ENCODE measurements at places on chromosomes 7 and 10. TPM values are rescaled to one million over a fixed set of nuclear protein-coding genes. Genes with fewer than 3 reads are reported as not detected.

DNA sequence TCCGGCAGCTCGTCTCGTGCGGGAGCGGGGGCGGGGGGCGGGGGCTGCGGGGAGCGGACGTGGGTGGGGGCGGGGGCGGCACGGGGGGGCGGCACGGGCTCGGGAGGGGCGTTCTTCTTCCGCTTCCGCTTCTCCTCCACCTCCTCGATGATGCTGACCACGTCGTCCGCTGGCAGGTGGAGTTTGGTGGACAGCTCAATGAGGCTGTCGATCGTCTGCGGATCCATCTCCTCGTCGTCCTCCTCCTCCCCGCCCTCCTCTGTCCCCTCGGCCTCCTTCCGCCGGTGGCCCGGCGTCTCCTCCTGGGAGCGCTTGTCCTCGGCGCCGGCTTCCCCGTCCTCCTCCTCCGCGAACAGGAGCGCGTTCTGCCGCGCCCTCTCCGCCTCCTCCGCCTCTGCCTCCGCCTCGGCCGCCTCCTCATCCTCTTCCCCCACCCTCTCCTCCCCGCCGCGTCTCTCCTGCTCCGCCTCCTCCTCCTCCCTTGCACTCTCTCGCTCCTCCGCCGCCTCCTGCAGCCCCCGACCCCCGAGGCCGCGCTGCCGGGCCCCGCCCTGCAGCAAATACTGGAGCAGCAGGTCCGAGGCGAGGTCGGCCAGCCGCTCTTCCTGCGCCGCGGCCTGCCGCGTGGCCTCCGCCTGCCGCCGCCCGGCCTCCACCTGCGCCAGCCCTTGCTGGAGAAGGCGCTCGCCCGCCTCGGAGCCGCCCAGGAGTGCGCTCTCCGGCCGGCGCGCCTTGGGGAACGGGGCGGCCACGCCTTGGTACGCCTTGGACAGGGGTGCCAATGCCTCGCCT lies 1.9 kb downstream of the VGF start:
- DNase-seq = no peak

The CPVL gene
- 67.9 TPM for polyA plus RNA-seq

DNA sequence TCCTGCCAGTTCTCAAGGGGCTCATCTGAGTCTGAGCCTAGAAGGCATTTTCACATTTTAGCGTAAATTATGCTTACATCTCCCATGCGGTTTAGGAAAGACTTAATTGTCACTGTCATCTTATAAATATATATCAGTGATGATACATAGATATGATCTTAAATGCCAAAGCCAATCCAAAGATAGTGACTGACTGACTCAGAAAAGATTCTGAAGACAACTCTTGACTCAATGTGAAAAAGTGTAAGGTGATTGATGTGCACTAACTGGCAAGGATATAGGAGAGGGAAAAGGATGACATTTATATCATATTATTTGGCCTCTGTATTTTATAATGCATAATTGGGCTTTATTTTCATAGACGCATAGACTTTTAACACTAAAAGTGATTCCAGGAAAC lies 84.9 kb upstream of the LRRN3 start:
- no peak for DNase-seq

- DNase-seq = no peak
These were observed 765.3 kb downstream of the REEP3 start for GRCh38 chr10:64286533-64286932.

The CHPF2 gene
- 21.4 TPM for polyA plus RNA-seq

DNA sequence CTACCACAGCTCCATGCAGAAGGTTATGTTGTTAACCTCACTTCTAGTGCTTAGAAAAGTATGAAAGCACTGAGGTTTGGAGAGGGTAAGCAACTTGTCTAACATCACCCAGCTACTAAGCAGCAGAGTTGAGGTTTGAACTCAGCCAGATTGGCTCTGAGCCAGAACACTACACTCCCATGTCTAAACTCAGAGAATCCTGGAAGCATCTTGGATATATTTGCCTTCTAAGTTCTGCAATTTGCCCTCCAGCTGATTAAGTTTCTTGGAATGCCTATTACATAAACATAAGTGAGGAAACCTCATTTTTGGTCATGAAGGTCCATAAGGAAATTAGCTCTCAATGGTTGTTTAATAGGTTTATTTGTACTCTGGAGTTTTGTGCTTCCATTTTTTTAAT lies 78.1 kb upstream of the PHYHIPL start:
- DNase-seq = no peak

GRCh38 chr7:51351661-51352060 lies 35.1 kb upstream of the COBL start:
- no peak for DNase-seq

The SLC26A4 gene
- polyA plus RNA-seq = 3.3 TPM

- DNase-seq = no peak
These were observed 23.7 kb downstream of the PHTF2 start for GRCh38 chr7:77822269-77822668.

DNA sequence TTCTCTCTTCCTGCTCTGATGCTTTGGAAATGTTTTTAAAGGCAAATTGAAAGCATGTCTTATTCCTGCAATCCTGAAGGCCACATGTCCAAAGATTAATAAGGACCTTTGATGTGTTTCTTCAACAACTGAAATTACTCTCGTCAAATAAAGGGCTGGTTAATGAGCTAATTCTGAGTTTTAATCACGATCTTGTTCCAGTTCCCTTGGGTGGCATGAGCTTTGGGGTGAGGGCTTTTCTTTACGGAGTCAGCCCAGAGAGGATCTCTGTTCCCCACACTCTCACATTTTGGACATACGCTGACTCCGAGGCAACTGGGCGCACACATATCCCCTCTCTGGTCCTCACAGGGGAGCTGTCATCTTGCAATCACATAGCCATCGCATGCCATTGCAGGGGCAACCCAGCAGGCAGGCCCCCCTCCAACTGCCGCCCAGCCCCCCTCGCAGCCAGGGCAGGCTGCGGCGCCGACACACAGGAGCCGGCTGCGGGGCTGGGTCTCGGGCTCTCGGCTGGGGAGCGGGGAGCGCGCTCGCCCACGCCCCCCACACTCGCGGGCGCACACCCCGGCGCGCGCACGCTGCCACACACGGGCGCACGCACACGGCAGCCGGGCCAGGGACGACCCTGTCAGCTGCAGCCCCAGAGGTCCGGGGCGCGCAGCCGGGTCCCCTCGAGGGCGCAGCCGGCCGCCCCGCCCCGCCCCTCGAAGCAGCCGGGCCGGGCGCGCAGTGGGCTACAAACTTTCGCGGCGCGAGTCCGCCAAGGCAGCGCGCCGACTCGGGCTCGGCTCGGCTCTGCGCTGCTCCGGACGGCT lies at the start of gene GDF10:
Gene GDF10, plus strand, starts transcription at position 587 of the 818 bp plus-strand sequence. CDS start 455 bp downstream, outside the sequence.
- DNase-seq = no peak

DNA sequence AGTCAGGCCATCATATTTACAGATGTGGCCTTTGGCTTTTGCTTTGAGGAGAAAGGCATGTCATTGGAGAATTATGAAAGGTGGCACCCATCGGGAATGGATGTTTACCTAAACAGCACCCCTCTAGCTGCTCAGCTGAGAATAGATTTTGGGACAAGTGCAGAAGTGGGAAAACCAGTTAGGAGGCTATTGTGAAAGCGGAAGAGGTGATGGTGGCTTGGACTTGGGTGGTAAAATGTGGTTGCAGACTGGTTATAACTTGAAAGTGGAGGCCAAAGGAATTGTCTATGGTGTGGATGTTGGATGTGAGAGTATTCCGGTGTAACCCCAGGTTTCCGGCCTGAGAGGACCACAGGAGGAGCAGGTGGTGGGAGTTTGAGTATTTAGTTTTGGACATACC lies 5.2 kb upstream of the SLC12A9 start:
- DNase-seq = no peak

The NME8 gene
- polyA plus RNA-seq = not detected

- DNase-seq = no peak
These were observed 5.6 kb downstream of the DAGLB start for GRCh38 chr7:6442114-6442513.

GRCh38 chr10:83849150-83849549 lies 290.2 kb upstream of the GHITM start:
- no peak for DNase-seq

The DGKI gene
- polyA plus RNA-seq = 1.9 TPM

- no peak for DNase-seq
These were observed 73.6 kb downstream of the RELN start for GRCh38 chr7:103915680-103916357.

- DNase-seq = no peak
These were observed 4.0 kb downstream of the MAFK start for GRCh38 chr7:1534330-1535099.

The GOLGA7B gene
- polyA plus RNA-seq = 0.51 TPM

The PRKAR1B gene
- polyA plus RNA-seq = 34.9 TPM

DNA sequence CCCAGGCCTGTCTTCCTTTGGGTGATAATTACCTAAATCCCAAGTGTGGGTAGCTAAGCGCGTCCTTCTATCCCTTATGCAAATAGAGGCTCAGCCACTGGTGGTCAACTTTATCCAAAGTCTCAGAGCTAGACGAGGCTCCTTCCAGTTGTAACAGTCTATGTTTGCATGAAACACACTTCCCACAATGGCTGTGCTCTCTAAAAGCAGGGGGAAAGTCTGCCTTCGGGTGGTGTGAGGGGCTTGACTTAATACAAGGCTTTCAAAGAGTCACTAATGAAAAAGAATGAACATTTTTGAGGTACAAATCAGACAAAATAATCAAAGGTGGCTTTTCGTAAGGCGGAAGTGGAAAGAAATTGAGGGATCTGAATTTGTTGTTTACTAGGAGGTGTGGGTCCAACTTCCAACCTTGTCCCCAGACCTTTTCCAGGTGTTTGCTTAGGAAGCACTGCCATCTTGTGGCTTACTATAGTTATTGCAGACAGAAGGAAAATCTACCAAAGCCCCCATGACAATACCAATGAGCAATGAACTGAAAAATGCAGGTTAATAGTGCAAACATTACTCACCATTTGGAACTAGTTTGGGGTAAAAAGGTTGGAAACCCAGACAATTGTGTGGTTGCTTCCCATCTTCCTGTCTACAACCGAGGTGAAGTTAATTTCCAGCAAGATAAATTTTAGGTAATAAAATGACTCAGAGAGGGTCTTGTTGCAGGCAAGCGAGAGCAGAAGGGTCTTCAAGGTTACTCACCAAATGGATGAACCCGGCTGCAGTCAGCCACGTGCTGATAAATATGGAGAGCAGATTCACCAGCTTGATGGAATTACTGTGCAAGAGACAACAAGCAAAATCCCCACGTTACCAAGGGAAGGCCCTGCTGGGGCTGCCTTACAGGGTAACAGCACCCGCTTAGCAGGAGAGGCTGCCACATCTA lies 525.7 kb downstream of the KCNMA1 start:
- DNase-seq = no peak
